Stimulated activated CD8-positive, alpha-beta memory T cell treated with anti-CD3 and anti-CD28 coated beads, Interleukin-2, amount 100 ng/mL, for 48 hours (primary cell): ENCODE measurements at places on chromosomes 12 and 14.
A peak's percentile ranks its signal among the peaks of the same experiment; 100 is the strongest.

- peak; percentile 70 for DNase-seq
Observed at GRCh38 chr12:67648521-67649260, at the start of gene DYRK2. Gene DYRK2, plus strand, starts transcription at chr12:67648745. Its CDS starts 389 bp downstream, at chr12:67649134.

GRCh38 chr14:79855789-79856188 is 355.5 kb downstream of the DIO2 start:
- no peak for DNase-seq

DNA sequence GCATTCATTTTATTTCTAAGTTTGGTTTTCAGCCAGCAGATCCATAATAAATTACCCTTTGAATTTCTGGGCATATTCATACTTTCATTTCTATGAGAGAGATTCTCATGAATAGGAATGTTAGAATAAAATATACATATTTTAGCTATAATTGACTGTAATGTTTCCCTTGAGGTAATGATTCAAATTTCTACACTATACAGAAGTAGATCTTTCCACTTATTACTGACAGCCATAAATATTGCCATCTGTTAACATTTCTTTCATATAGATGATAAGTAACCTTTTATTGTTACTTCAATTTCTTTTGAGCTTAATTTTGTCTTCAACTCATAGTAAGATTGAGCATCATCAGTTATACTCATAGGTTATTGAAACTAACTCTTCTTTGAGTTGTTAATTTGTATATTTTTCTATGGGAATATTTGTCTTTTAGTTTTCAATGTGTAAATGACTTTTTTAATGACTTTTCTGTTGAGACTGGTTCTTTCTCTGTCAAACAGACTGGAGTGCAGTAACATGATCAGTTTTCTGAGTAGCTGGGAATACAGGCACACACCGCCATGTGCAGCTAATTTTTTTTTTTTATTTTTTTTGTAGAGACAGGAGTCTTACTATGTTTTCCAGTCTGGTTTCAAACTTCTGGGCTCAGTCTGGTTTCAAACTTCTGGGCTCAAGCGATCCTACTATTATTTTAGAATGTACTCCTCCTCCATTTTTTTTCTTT is 991.6 kb downstream of the SLC6A15 start:
- DNase-seq = no peak

DNA sequence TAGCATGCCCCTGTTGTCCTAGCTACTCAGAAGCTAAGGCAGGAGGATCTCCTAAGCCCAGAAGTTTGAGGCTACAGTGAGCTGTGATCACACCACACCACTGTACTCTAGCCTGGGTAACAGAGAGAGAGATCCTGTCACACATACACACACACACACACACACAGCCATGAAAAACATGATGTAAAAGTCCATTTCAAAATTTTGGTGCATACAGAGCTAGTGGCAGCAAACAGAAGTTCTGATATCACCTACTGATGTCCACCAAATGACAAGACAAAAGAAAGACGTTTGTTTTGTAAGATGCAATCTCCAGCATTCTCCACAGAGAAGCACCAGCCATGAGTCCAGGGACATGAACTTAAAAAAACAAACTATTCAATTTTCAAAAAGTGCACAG is 15.9 kb downstream of the AREL1 start:
- DNase-seq = no peak

GRCh38 chr12:109461846-109462756 is 15.0 kb downstream of the KCTD10 start:
- DNase-seq = no peak

DNA sequence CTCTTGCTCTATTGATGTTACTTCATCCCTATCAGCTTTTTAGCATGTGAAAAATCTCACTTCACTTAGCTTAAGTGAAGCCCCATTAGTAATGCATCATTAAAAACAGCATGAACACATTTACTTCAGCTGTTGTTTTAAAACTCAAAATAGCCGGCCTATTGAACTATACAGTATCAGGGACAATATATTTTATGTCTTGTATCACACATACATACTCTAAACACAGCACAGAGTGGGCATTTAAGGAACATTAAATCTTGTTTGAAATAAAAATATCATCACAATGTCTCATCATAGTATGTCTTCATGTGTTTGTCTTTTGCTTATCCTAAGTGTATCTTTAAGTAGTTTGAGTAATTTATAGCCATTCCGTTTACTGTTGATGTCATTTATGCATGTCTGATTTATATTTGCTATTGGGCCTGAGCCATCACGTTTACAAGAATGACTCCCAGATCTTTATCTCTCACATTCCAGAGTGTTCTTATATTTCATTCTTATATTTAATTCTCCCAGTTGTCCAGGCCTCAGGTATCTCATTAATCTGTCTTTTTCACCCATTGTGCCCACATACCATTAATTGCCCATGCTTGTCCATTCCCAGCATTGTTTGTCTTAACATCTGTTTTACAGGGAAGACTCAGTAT is 57.5 kb downstream of the ARHGAP5 start:
- DNase-seq = no peak

GRCh38 chr12:14252697-14253096 is 112.8 kb upstream of the ATF7IP start:
- no peak for DNase-seq

- no peak for DNase-seq
Observed at GRCh38 chr12:89163918-89164317, 188.4 kb downstream of the DUSP6 start.

DNA sequence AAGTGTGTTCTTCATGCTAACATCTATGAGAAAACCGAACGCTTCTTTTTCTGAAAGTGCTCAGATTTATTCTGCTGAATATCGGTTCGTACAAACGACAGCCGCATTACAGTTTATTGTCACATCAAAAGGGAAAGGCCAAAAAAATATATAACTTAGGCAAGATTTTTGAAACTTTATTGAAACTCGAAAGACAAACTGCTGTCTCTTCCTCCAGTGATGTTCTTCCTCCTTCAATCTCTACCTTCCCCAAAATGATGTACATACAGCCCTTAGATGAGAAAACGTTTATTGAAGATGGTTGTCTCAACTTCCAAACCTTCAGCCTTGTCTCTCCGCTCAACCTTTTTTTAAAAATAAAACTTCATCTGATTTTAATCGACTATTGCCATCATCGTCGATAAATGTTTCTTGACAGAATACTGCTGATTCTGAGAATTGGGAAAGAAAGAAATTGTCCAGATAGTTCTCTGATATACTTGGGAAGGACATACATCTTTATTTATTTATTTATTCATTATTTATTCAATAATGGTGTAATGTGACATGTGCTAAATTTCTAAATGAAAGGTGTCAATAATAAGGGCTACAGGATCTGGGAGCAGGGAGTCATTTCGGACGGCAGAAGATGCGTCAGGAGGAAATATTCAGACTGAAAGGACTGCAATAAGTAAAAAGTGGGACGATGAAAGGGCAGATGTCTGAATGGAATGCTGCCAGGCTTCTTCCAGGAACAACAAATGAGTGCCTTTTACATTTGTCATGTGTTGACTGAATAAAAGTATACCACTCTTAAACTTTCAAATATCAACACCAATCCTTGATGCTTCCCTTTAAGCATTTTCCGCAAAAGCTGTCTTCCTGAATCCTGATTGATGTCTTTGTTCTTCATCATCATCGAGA is 817 bp upstream of the MDM1 start:
- DNase-seq = no peak

- DNase-seq = no peak
Observed at GRCh38 chr12:99767809-99768208, 120.3 kb downstream of the GARIN6 start.

GRCh38 chr12:202081-202731 is 11.8 kb downstream of the SLC6A12 start:
- no peak for DNase-seq

GRCh38 chr14:87767567-87767901 is 225.4 kb downstream of the GALC start:
- DNase-seq = no peak

DNA sequence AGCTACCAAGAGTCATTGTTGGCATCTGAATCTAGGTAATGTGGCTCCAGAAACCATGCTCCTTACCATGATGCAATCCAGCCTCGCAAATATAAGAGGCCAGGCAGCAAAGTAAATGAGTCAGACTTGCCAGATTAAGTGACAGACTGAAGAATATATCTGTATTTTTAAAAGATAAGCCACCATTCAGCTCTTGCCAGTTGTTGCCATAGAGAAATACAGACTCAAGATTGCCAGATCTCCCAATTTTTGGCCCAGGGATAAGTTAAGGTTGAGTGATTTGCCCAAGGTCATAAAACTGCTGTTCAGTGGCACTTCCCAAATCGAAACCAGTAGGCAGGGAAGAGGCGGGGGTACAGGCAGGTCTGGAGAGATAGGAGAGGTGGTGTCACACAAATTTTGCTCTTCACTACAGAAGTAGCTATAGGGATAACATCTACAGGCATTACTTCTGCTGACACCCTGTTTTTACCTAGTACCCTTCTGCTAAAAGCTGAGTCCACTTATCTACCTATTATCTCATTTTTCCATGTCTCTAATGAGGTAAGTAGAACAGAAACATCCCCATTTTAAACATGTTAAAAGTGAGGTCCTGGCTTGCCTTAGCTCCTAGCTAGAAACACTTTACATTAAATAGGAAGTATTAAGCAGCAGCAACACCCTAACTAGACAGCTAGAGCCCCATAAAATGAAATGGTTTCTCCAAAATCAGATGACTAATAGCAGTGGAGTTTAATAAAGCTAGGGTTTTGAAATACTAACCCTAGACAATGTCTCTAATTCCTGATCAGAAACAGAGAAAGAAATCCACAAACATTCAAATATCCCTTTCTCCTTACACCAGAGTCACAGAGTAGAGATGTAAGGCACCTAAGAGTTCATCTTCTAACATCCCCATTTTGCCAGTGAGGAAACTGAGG is 19.5 kb downstream of the DCAF5 start:
- DNase-seq = no peak

DNA sequence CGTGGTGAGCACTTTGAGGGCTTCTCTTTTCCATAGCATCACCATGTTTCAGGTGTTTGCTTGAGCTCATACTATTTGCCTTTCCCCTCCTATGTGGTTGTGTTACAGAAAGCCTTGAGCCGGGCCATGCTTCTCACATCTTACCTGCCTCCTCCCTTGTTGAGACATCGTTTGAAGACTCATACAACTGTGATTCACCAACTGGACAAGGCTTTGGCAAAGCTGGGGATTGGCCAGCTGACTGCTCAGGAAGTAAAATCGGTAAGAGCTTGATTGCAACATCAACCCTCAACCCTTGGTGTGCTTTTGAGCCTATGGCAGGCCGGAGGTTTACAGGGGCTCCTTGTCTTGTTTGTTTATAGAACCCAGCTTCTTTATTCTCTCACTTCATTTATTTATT is 8.1 kb downstream of the LETMD1 start:
- no peak for DNase-seq

DNA sequence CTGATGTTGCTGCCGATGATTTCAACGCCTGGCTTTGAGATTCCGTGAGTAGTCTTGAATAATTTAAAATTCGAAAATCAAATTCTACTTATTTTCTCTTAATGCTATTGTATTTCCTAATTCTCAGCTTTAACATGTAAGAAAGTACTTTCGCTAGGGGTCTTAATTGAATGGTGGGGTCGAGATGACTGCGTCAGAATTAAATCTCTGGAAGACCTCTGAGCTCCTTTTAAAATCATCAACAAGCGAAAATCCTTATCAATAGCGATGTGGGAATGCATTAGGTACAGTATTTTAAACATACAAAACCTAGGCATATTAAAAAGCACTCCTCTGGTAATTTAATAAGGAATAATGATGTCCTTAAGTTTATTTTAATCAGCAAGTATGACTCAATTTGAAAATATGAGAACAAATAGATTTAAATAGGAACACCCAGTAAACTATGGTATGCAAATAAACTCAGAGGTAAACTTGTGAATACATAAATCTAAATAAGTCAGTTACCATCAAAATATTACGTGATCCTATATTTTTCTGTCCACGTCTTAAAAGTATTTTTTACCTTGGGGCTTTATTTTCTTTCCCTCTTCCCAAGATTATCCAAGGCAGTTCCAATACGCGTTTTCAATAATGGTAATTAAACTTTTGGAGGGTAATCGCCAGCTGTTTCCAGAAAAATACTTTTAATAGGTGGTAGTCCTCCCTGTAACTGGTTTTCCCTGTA is 1.4 kb downstream of the FOXA1 start:
- no peak for DNase-seq

DNA sequence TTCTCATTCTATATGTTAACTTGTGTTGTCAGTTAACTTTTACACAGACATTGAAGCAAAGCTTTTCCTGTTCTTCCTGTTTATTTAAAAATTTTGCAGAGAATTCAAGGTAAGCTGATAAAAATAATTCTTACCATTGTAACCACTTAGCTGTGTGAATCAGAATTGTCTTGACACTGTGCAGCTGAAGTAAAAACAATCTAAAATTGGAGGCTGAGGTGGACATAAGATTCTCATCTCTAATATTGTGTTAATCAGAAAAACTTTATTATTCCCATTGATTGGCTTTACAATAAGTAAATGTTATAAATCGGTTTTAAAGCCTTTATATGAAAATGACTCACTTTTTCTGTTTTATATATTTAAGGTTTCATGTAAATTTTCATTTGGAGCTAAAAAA is 240.3 kb upstream of the PLEKHG7 start:
- no peak for DNase-seq
